Cerebellum (tissue), 4 donors: ENCODE measurements at places on chromosomes 7 and 10. TPM values are rescaled to one million over a fixed set of nuclear protein-coding genes. Genes with fewer than 3 reads are reported as not detected.

The TLL2 gene
- total RNA-seq: 1.2 TPM

The SFTPA1 gene
- total RNA-seq: 4.4 TPM

The VAX1 gene
- total RNA-seq: not detected

The PDGFA gene
- total RNA-seq: 14.5 TPM

The CFTR gene
- total RNA-seq: 5.3 TPM

The LIPJ gene
- 1.00 TPM for total RNA-seq

The GGCT gene
- 16.0 TPM for total RNA-seq

The TMEM229A gene
- 2.4 TPM for total RNA-seq
